Muscle of leg (tissue), 16 donors: ENCODE measurements at places on chromosomes 16 and 17. TPM values are rescaled to one million over a fixed set of nuclear protein-coding genes. Genes with fewer than 3 reads are reported as not detected.
A peak's percentile ranks its signal among the peaks of the same experiment; 100 is the strongest.

GPR179 gene
- total RNA-seq = 0.22 TPM

DNA sequence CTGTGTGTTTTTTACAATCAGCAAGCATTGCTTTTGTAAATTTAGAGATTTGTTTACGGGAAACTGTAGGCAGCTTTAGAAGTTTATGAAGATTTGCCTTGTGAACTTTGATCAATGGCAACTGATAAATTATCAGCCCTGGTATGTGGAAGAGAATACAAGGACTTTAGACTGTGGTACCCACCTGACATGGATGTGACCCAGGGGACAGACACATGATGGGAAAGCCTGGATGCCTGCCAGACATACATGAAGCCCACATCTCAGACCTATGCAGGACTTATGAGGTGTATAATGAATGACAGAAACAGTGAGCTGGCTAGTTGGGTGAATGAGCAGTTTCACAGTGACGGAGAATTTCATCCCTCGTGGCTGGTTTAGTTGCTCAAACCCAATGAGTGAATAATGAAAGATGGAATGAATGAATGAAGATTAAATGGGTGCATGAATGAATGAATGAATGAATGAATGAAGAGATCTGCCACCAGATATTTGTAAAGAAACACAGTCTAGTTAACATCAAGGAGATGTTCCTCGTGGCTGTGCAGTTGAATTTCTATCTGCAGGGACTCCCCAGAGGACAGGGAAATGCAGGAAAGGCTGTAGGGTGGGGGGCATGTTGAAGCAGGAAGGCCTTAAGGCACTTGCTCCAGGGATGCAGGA, 7.6 kb downstream of the TMEM92 start:
- DNase-seq = no peak

DNA sequence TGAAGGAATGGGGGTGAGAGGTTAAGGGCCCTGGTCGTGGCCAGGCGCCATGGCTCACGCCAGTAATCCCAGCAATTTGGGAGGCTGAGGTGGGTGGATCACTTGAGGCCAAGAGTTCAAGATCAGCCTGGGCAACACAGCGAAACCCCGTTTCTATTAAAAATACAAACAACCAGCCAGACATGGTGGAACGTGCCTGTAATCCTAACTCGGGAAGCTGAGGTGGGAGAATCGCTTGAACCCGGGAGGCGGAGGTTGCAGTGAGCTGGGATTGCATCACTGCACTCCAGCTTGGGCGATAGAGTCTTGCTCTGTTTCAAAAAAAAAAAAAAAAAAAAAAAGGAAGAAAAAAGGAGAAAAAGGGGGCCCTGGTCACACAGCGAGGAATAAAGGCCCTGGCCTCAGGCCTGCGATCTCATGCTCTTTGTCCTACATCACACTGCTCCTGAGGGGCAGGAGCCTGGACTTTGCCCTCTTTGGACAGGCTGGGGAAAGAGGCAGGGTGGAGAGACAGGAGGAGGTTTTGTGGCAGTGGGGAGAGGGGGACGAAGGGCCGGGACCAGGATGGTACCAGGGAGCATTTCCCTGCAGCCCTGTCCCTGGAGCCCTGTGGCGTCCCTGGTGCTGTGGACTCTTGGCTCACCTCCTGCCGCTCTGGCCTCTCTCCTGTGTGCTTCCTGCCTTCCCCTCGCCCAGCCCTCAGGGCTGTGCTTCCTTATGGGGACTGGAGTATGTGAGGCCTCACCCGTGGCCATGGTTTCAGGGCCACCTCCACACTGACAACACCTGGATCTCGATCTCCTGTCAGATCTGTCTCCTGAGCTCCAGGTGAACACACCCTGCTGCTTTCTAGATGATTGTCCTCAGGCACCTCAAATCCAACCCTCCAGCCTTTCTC, 19.7 kb upstream of the SLC25A19 start:
- DNase-seq = no peak

DNA sequence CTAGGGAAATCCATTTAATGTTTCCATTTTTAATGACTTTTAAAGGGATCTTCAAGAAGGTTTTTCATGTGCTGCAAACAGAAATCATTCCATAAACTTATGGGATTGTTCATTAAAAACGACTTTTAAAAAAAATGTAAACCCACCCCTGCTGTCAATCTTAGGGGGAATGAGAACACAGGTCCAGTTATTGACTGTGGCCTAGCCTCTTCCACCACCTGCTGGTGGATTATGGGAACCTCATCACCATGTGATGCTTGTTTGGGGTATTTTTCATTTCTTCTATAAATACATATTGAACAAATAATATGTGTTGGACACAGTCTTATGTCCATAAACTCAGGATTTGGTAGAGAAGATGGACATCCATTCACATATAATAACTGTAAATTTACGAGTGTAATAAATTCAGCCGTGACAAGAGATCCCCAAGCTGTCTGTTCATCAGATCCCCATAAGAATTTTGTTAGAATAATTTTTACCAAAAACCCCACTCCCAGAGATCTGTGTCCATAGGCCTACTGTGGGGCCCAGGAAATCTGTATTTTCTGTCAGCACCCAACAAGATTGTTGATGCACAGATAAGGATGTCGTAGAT, 42.0 kb upstream of the TMC5 start:
- DNase-seq = peak; percentile 69

- no peak for DNase-seq
Measured at GRCh38 chr17:28573040-28573380, 1.7 kb upstream of the PIGS start.

- DNase-seq = no peak
Measured at GRCh38 chr17:68325961-68326360, 34.7 kb downstream of the ARSG start.

GRCh38 chr16:56911771-56912571, 20.0 kb upstream of the HERPUD1 start:
- peak; percentile 78 for DNase-seq

- DNase-seq = no peak
Measured at GRCh38 chr16:24536671-24537070, 2.7 kb upstream of the RBBP6 start.

TAC4 gene
- 0.75 TPM for total RNA-seq

GRCh38 chr16:79372503-79373184, 227.9 kb downstream of the MAF start:
- no peak for DNase-seq

DNA sequence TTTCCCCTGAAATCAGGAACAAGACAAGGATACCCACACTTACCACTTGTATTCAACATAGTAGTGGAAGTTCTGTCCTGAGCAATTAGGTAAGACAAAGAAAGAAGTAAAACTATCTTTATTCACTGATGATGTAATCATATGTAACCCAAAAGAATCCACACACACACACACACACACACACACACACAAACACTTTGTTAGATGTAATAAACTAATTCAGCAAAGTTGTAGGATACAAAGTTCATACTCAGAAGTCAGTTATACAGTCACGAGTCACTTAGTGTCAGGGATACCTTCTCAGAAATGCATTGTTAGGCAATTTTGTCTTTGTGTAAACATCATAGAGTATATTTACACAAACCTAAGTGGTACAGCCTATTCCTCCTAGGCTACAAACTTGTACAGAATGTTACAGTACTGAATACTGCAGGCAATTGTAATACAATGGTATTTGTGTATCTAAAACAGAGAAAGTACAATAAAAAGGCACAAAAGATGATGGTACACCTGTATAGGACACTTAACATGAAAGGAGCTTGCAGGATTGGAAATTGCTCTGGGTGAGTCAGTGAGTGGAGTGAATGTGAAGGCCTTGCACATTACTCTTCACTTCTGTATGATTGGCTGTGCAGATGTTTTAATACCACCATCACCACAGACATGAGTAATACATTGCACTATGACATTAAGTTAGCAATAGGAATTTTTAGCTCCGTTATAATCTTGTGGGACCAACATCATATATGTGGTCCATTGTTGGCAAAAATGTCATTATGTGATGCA, 370.1 kb downstream of the ZFHX3 start:
- DNase-seq = no peak
